NCI-H524 (cell line): ENCODE measurements at places on chromosomes 11 and 22.

GRCh38 chr11:99424313-99425084, 403.8 kb downstream of the CNTN5 start:
- DNase-seq, result no peak

DNA sequence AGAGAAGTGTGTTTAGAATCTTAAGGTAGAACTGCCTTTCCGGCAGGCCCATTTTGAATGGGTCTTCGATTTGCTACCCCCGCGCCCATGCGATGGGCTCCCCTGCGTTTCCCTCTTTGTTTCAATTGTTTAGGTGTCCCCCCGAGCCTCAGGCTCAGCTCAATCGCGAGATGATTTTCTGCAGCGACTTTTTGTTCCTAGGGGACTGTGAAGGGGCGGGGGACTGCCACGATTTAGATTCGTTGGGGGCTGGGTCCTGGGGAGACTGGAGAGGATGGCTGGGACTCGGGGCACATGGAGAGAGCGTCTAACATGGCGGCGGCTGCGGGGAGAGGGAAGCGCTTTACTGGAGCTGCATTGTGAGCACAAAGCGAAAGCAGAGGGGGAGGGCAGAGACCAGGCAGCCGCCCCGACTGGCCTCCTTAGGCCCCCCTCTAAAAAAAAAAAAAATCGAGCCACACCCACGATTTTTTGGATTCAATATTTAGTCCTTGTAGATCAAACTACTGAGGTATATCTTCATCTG, 1.7 kb downstream of the CAPRIN1 start:
- peak; percentile 43 for DNase-seq

GRCh38 chr11:17781221-17781620, 46.6 kb downstream of the KCNC1 start:
- no peak for DNase-seq

GRCh38 chr22:36865346-36865745, 4.5 kb downstream of the NCF4 start:
- no peak for DNase-seq

DNA sequence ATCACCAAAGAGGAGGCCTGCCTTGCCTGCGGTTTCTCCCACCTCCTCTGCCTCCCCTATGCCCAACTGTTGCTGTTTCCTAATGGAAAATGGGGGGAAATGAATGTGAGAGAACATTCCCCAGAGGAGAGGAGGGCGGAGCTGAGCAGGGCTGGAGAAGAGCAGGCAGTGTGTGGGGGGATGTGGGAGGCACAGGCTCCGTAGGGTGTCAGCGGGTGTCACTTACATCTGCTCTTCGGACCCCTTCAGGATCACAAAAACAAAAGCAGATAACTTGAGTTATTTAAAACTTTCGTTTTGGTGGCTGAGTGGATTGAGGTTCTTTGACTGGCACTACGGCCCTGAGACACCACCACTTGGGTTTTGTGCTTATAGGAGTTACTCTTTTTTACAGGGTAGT, 93.8 kb downstream of the CEP164 start:
- DNase-seq, result no peak

GRCh38 chr11:73087730-73088129, 54.4 kb downstream of the FCHSD2 start:
- no peak for DNase-seq

DNA sequence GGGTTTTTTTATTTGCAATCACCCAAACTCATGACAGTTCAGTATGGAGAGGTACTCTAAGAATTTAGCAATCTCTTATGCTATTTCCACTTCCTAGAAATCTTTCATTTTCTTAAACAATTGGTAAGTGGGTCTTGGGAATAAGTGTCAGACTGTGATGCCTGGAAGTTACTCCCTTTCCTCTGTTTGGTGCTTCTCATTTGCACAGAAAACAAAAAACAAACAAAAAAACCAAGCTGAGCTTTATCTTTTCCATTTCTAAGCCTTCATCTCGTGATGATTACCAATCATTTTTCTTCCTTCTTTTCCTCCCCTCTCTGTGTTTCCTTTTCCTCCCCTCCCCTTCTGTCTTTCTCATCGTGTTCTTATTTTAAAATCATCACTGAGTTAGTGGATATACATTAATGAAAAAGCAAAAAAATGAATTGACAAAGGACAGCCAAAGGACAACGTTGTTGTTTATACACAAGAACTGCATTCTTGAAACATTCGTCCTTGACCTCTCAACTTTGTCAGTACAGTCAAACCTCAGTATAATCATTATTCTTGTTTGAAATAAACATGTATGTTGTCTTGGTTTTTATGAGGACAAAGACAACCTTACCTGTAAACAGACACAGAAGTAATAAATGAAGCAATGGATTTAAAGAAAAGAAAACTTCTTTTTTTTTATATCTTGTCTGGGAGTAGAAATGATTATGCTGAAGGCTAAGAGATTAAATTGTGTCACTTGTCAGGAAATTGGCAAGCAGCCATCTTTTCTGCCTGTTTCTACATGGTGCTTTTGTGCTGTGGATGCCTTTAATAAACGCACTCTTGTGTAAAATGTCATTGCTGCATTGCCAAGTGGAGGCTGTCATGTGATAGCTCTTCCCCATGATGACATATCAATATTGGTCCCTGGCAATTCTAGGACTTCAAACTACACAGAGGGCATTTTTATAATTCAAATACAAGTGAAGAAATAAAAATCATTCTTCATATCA, 803.2 kb upstream of the CCDC90B start:
- no peak for DNase-seq

GRCh38 chr11:121048464-121049233, 24.7 kb downstream of the TBCEL start:
- no peak for DNase-seq

DNA sequence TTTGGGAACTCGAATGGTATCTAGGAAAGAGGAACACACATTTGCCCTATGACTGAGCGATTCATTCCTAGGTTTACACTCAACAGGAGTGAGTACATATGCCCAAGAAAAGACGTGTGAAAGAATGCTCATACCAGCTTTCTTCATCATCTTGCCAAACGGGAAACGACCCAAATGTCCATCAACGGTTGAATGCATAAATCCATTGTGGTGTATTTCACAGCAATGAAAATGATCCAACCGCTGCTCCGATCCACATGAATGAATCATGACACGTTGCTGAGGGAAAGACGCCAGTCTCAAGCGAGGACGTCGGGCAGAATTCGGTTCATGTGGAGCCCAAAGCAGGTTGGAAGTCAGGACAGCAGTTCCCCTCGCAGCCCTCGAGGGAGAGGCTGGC, 71.5 kb downstream of the CYTH4 start:
- DNase-seq, result no peak

- DNase-seq, result no peak
Measured at GRCh38 chr11:68683121-68683520, 1.2 kb upstream of the GAL start.

GRCh38 chr11:110525883-110526282, 96.1 kb downstream of the FDX1 start:
- DNase-seq, result no peak

DNA sequence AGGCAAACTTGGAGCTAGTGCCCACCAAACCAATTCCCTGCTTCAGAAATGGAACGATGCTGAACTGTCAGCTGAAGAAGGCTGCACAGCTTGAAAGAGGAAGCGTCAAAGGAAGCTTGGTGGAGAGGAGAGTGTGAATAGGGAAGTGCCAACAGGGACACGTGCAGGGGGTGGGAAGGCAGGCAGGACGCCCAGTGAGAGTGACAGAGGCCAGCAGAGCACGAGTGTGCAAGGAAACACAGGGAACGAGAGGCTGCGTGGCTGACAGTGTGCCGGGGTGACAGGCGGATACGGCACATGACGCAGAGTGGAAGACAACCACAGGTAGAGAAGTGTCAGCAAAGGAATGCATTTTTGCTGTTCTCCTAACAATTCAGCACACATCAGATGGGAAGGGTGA, 196.4 kb downstream of the LARGE1 start:
- no peak for DNase-seq

- DNase-seq, result no peak
Measured at GRCh38 chr11:134367781-134368180, 36.0 kb downstream of the GLB1L2 start.

DNA sequence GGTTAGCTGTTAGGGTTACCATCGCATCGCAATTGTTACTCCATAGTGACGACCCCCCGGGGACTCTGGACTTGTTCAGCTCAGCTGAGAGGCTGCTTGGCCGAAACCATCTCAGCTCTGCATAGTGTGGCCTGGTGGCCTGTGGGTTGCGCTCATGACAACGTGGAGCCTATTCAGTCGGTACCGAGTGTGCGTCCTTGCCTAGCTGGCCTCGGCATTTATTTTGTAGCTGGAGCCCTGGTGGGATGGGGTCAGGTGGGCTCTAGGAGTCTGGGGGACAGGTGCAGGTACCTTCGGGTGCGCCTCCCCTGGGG, 13.5 kb downstream of the LRP5 start:
- no peak for DNase-seq

DNA sequence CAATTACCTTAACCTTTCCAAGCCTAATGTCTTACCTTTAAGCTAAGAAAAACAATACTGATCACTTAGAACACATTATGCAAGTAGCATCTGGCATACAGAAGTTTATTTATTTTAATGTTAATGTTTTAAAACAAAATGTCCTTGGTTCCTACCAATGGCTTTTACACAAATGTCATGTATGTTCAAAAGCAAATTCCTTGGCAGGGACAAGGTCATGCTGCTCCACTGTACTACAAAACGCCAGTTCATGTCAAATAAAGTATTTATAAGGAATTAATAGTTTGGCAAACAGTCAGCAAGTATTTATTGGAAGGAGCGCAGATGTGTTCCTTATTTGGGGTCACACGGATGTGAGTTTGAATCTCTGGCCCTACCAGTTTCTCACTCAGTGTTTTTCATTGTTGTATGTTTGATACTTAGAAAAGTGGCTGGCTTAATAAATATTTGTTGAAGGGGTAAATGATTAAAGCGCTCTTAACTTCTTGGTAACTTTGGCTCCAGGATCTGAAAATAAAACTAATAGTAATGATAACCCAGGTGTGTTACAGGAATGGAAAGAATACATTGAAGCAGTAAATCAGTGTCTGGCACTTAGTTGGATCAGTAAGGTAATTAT, 18.6 kb downstream of the DDI1 start:
- DNase-seq, result no peak

- DNase-seq, result no peak
Measured at GRCh38 chr11:131841925-131842635, 471.7 kb downstream of the NTM start.

GRCh38 chr11:11605181-11605580, 16.6 kb downstream of the GALNT18 start:
- no peak for DNase-seq

DNA sequence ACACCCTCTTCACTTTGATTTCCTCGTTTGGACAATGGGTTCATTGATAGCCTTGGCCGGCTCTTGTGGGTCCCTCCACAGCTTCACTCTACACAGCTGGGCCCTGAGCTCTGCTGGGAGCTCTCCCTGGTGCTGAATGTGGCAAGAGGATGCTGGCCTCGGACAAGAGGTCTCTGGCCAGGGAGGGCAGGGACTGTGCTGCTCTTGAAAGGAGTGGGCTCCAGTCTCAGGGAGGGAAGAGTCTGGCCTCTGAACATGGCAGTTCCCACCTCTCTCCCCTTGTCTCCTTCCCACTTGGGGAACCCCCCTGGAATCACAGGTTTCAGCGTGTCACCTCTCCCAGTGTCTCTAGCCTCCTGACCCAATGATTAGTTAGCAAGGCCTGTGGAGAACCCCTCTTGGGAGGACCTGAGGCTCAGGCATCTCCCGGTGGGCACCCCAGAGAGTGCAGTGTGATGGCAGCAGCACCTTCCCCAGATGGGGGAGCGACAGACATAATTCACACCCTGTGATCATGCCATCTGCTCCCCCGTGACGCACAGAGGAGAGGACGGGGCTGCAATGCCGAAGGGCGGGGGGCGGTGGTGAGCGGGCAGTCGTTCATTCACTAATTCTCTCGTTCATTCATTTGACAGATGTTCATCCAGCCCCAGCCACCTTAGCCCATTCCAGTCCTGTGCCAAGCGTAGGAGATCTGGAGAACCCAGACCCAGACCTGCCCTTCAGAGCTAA, 2.8 kb upstream of the CABP7 start:
- peak; percentile 96 for DNase-seq
